ENCODE measurements at places on chromosomes 3 and 15.

GRCh38 chr3:105868431-105868741 lies 426 bp downstream of the CBLB start:
- no peak for DNase-seq

DNA sequence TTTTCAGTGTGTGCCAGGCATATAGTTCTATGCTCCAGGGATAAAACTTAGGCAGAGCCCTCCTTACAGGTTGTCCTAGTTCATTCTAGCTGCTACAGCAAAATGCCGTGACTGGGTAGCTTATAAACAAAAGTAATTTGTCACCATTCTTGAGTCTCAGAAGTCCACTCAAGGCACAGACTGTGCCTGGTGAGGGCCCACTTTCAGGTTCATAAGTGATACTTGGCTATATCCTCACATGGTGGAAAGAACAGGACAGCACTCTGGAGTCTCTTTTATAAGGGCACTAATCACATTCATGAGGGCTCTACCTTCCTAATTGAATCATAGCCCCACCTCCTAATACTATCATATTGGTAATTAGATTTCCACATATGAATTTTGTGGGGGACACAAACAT lies 80.1 kb downstream of the SPRED1 start:
- DNase-seq, result no peak

DNA sequence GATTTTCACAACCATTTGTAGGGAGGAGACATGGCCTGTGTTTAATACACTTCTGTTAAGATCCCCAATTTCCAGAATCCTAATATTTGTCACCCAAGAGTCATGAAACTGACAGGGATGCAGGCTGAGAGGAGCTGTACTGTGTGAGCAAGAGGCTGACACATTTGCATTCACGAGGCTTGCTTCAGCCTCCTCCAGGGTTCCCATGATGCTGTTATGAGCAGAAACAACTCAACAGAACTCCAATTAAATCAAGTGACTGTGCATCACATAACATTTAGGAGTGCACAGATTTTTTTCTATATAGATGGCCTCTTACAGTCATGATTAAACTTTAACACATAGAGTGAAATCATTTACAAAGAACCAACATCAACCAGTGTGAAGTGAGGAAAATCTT lies 292.3 kb upstream of the STT3B start:
- DNase-seq, result no peak

DNA sequence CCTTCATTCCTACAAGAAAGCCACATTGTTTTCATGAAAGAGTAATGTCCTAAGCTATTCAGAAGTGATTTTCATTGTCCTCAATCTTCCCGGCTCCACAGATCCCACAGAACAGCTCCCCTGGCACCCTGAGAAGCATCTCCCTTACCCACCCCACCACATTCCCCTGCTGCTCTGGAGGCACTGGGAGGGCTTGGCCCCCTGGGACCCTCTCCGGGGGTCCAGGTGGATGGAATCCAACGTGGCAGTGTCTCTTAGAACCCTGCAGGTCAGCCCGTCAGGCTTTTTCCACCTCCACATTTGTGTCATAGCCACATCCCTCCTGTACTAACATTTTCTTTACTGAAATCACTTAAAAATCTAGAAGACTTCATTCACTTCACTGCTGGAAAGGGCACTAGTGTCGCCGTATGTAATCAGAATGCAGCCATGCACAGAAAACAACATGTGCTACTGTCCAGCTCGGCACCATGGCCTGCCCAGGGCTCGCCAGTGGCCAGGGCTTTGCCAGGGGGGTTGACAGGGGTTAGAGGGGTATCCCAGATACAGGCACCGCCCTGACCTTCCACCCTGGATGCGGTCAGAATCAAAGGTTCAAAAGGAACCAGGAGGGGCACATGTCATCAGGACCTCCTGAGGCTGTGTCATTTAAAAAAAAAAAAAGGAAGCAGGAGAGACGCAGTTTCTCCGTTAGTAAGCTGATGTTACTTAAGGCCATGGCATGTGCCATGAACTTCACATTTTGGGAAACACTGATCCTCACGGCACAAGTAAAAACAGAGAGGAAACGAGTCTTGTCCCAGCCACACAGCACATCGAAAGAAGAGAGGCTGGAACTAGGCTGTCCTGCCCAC lies 106.3 kb downstream of the LSM3 start:
- no peak for DNase-seq

DNA sequence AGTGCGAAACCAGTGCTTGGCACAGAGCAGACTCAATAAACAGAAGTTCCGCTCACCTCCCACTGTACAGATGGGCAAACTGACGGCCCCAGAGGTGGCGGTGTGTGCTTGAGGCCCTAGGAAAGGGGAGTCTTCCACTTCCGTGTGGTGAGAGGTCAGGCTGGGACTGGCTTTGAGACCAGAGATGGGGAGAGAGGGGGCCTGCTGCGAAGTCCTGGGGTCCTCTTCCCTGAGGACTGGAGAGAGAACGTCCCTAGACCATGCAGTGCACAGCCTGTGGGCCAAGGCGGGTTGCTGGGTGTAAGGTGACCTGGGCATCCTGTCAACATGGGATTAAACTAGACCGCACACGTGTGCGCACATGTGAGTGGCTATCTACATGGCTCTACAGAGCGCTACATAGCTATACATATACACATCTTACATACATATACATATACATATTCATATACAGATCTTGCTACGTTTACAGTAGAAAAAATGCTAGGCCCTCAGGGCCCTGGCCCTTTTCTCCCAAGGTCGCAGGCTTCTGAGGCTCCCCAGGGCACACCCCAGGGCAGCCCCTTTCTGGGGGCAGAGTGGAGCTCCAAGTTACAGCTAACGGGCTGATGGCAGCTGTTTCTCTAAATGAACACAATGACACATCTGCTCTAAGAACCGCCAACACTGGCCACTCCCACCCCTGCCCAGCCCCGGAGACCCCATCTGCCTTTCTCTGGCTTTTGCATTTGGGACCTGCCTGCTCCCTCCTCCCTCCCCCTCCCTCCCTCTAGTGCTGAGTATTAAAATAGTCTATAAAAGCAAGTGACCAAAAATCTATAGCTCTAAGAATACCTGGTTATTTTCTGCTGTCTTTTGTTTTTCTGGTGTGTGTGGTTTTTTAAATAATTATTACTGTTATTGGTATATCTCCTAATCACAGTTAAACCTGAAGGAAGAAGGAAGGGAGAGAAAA lies 47.0 kb downstream of the HCN4 start:
- DNase-seq, result no peak

DNA sequence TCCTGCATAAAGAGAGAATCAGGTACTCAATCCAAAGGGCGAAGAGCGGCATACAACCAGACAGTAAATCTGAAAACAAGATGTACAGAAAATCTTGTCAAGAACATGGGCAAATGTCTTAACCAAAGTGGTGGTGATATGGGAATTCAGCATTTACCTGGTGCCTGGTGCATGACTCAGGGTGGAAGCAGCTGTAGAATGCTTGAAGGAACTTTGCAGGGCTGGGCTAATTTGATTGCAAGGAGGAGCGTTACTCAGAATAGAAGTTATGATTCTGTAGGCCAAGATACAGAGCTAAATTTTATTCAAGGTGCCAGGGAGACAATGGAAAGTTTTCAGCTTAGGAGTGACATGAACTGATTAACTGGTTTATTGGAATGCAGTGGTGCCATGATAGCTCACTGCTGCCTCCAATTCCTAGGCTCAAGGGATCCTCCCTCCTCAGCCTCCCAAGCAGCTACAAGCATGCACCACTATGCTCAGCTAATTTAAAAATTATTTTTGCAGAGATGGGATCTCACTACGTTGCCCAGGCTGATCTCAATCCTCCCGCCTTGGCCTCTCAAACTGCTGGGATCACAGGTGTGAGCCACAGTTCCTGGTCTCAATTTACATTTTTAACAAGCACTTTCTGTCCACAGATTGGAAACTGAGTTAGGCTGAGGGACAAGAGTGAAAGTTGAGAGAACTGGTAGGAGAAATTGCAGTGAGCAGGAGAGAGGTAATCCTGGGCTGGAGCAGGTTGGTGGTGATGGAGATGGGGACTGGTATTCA lies 91.5 kb upstream of the TBC1D5 start:
- no peak for DNase-seq

DNA sequence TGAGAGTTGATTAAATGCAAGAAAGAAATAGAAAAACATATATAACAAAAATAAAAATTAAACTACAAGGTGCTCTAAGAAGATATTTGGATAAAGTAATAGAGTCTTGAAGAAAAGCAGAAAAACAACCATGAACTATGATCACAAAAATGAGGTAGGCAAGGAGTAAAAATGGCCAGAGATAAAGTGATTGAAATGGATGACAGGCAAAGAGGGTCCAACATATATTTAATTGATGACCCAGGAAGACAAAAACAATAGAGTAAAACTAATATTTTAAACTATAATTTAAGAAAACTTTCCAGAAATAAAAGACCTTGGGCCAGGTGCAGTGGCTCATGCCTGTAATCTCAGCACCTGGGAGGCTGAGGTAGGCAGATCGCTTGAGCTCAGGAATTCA lies 22.1 kb upstream of the WDR49 start:
- DNase-seq, result no peak

DNA sequence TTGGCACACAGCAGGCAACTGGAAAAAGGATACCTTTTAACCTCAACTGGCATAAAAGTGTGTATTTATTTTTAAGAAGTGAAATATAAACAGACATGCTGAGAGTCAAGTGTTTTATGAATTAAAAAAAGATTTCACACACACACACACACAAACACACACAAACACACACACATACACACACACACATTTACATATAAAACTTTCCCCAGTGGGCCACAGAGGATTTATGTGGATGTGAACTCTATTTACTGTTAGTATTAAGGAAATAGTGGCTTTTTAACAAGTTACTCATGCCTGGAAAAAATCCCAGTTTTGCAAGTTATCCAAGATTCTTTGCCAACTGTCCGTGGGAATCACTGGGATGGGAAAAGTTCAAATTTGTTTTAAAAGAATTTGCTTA lies 725.9 kb upstream of the NR2F2 start:
- no peak for DNase-seq

DNA sequence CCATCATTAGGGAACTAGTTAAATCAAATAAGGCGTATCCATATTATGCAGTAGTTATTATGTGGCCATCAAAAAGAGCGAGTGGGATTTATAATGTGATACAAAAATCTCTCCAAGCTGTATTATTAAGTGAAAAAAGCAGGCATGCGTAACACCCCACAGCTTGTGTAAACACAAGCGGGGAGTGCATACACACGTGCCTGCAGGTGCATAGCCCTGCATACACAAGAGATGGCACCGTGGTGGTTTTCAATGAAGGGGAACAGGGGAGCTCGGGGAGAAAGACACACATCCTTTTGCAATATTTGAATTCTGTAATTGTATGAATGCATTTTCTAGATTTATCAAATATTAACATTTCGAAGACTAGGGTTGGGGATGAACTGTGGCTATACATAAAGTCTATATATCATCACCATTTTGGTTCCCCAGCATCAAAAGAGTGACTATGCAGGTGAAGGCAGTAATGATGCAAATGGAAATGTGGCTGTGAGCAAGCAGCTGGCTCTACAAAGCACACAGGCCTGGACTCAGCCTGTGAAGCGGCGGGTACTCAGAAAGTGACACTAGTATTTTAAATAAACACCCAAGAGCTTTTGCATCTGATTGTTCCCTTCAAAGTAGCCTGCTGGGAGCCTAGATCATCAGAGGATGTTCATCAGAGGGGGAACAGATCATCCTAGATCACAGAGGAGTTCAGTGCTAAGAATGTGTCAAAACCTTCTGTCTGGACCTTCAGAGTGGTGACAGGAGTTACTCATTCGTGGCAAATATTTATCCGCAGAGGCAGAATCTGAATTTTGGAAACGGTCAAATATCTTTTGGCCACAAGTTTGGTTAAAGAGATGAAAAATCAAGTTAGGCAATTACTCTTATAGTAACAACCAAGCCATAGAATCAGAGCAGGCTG lies 9.4 kb upstream of the KIF7 start:
- no peak for DNase-seq

DNA sequence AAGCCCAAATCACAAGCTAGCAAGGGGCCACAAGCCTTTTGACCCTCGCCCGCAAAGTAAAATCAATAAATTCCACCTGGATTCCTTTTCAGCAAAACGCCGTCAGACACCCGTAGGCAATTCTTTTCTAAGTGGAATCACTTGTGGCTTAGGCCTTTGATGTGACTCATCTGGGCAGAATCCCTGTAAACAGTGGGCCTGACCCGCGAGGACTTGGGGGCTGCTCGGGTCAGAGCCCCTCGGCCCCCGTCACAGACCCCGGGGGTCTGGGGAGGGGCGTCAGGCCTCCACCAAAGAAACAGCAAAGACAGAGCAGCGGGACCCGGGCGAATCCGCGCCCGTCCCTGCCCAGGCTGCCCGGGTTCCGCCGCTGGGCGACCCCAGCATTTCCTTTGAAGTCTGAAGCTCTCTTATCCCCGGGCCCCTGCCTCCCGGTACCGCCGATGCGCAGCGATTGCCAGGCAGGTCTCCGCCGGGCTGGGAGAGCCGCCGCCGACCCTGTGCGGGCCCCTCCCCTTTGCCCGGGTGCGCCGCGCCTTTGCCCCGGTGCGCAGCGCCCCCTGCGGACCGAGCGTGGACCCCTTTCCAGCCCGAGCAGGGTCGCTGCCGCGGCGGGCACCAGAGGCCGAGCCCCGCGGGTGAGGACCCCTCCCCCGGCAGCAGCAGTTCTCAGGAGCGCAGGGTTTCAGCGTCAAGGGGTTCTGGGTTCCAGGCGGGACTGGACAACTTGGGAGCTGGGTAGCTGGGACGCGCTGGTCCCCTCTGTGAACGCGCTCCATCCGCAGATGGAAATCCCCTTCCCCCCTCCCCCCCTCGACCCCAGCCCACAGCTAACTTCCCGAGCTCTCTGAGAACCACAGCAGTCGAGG lies 178.3 kb downstream of the UACA start:
- no peak for DNase-seq

DNA sequence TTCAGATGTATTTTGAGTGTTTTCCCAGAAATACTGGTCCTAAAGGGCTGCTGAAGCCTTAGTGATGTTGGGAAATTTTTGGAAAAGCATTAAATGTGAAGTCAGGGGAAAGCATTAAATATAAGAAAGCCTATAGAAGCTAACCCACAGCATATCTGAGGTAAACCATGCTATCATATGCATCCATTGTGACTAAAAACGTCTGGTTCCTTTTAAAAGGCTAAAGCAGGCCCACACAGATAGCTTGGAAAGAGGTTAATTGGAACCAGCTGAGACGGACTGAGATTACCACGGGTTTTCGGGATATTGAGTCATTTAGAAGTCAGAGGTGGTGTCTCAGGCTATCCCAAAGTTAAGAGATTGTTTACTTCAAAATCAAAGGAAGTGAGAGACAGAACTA lies 78.2 kb downstream of the CYP19A1 start:
- DNase-seq, result no peak

DNA sequence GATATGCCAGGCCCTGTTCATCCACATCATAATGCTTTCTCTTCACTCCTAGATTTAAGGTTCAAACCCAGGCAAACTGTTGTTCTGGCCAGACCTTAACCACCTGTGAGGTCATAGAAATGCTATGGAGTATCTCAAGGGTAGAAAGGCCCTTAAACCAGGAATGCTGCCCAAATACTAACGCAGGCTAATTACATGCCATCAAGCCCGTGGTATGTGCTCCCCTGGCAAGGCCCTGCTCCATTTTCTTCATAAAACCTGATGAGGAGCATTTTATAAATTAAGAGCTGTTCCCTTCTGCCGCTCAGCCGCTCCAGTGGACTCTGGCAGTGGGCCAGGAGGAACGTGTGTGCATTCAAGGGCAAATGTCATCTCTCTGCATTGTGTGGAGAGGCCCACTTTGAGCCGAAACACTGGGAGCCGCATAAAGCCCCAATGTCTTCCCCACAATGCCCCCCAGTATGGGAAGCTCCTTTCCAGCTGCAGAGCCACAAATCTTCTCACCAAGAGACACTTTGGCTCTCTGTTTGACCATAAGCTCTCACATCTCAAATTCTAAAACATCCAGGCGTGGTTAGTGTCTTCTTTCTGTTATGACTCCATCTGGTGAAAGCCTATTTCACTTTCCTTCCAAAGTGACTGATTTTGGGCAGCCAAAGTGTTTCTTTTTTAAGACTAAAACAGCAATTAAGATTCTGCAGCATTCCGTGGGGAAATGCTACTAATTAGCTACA lies 210.8 kb upstream of the NR2E3 start:
- no peak for DNase-seq

Data from stimulated activated CD8-positive, alpha-beta memory T cell treated with anti-CD3 and anti-CD28 coated beads, Interleukin-7, amount 100 ng/mL, for 48 hours (primary cell).